Activated CD8-positive, alpha-beta memory T cell treated with anti-CD3 and anti-CD28 coated beads, Interleukin-2, amount 10 ng/mL, durations not matched to agents 7 days and 5 days (primary cell): ENCODE measurements at places on chromosomes 13 and 19. TPM values are rescaled to one million over a fixed set of nuclear protein-coding genes. Genes with fewer than 3 reads are reported as not detected.

GRCh38 chr13:49466292-49466838 is 22.3 kb downstream of the SETDB2 start:
- no peaks in the 10 kb centered on the region for H3K4me1 ChIP-seq
- no peaks in the 10 kb centered on the region for H3K27me3 ChIP-seq
- H3K27ac ChIP-seq = no peak overlapping the region
- no peak for DNase-seq

- H3K36me3 ChIP-seq = no peaks in the 10 kb centered on the region
- H3K27ac ChIP-seq = no peak overlapping the region
- no peak for DNase-seq
- H3K4me3 ChIP-seq = no peak overlapping the region
- H3K4me1 ChIP-seq = no peaks in the 10 kb centered on the region
Measured at GRCh38 chr13:64684685-64685431, 2545.3 kb downstream of the PCDH9 start.

DNA sequence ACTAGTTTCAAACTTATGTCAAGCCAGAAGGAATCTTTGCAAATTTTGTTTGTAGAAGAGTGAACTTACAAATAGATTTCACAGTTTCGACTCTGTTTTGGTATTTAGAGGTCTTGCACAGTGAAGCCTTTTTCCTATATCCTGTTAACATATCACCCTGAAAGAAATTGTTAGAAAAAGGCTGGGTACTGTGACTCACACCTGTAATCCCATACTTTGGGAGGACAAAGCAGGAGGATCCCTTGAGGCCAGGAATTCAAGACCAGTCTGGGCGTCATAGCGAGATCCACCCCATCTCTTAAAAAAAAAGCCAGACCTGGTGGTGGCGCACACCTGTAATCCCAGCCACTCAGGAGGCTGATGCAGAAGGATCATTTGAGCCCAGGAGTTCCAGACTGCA is 224.0 kb downstream of the GGACT start:
- no peak overlapping the region for H3K27ac ChIP-seq
- no peak for DNase-seq
- peaks cover 12% of the 10 kb centered on the region for H3K36me3 ChIP-seq
- H3K4me1 ChIP-seq = peaks cover 23% of the 10 kb centered on the region
- H3K4me3 ChIP-seq = no peak overlapping the region

GRCh38 chr19:43713208-43713607 is 2.7 kb upstream of the IRGC start:
- no peak overlapping the region for H3K27ac ChIP-seq
- no peaks in the 10 kb centered on the region for H3K27me3 ChIP-seq
- H3K4me1 ChIP-seq = peaks cover 2% of the 10 kb centered on the region
- peaks cover 3% of the 10 kb centered on the region for H3K36me3 ChIP-seq

The KIR2DL3 gene
- total RNA-seq = 1.2 TPM

The TMEM38A gene
- total RNA-seq = 0.88 TPM

The FBXW9 gene
- total RNA-seq = 5.2 TPM

The PABPC3 gene
- total RNA-seq = 0.20 TPM

The PTBP1 gene
- 481 TPM for total RNA-seq

The BLVRB gene
- 23.3 TPM for total RNA-seq

The RNU6-9 gene
- not detected for total RNA-seq

The TMEM86B gene
- 16.0 TPM for total RNA-seq

The TEX101 gene
- not detected for total RNA-seq
